HFF-Myc (cell line): ENCODE measurements at places on chromosomes 4 and X.
A peak's percentile ranks its signal among the peaks of the same experiment; 100 is the strongest.

DNA sequence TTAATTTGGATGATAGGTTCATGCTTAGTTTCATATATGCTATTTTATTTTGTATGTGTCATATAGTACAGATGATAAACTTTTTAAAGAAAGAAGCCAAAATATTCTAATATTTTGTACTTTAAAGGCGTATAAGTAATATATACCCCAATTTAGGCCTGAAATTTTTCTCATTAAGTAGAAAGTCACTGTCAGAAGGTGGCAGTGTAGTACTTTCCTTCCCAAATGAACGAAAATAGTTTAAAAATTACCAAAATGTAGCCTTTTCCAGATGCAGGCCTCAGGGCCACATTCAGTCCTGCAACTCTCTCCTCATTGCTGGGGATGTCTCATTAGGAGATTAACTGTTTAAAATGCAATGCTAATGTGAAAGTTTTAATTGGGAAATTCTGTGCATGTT, 1263.6 kb downstream of the C4orf33 start:
- no peak for DNase-seq

DNA sequence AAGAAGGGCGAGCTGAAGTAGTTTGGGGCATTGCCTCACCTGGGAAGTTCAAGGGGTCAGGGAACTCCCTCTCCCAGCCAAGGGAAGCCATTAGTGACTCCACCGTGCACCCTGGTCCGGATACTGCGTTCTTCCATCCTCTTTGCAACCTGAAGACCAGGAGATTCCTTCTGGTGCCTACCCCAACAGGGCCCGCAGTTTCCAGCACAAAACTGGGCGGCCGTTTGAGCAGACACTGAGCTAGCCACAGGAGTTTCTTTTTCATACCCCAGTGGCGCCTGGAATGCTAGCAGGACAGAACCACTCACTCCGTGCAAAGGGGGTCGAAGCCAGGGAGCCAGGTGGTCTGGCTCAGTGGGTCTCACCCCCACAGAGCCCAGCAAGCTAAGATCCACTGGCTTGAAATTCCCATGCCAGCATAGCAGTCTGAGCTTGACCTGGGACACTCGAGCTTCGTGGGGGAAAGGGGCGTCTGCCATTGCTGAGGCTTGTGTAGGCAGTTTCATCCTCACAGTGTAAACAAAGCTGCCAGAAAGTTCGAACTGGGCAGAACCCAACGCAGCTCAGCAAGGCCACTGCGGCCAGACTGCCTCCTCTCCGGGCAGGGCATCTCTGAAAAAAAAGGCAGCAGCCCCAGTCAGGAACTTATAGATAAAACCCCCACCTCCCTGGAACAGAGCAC, 1039.4 kb upstream of the IGFBP7 start:
- DNase-seq: no peak

- DNase-seq: no peak
Measured at GRCh38 chr4:120207021-120207420, 140.4 kb upstream of the MAD2L1 start.

- DNase-seq: no peak
Measured at GRCh38 chr4:106273831-106274230, 42.2 kb downstream of the TBCK start.

DNA sequence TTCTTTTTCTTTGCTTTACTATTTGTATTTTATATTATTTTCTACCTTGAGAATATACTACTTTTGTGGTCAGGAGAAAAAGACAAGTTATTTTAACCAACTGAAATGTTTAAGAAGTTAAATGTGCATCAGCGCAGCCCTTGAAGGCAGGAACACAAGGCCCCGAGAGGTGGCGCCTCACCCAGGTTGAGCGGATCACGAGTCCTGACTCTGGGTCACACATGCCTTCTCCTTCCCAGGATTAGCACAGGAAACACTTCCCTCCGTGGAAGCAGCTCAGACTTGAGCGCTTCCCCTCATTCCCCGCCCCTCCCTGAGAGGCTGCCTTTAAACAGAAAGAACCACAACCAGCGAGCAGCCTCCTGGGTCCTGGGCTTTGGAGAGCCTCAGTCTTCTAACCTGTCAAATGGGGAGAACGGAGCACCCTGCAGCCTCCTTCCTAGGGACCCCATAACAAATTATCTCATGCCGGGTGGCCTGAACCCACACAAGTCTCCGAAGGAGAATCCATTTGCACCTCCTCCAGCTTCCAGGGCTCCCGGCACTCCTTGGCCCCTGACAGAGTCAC, 217.6 kb downstream of the AFAP1 start:
- no peak for DNase-seq

DNA sequence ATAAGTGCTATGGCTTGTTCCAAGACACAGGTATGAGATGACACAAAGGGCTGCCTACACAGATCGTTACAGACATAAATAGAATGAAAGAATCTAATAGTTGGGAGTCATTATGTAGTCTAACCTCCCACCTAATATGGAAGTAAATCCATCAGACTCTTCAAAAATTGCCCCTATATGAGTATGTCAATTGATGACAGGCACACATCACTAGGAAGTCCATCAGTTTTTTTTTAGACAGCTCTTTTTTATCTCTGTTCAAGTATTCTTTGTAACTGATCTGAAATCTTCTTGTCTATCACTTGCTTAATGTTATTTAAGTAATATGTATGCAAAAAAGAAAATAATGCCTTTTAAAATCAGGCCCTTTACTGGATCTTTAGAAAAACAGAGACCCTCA, 191.6 kb downstream of the UBE2NL start:
- DNase-seq: no peak

DNA sequence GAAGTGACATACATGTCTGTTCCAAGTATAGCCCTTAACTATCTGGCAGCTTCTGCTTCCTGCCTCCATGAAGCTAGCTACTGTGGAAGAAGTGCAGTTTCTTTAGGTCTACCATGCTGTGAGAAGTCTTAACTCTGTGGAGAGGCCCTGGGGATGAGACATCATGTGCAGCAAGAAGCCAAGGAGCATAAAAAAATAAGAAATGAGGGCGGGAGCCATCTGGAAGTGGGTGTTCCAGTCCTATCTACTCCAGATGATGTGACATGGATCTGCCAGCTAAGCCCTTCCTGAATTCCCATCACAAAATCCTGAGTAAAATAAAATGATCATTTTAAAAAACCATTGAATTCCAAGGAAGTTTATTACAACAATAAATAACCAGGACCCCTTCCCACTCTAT, 87.9 kb upstream of the TBC1D9 start:
- no peak for DNase-seq

DNA sequence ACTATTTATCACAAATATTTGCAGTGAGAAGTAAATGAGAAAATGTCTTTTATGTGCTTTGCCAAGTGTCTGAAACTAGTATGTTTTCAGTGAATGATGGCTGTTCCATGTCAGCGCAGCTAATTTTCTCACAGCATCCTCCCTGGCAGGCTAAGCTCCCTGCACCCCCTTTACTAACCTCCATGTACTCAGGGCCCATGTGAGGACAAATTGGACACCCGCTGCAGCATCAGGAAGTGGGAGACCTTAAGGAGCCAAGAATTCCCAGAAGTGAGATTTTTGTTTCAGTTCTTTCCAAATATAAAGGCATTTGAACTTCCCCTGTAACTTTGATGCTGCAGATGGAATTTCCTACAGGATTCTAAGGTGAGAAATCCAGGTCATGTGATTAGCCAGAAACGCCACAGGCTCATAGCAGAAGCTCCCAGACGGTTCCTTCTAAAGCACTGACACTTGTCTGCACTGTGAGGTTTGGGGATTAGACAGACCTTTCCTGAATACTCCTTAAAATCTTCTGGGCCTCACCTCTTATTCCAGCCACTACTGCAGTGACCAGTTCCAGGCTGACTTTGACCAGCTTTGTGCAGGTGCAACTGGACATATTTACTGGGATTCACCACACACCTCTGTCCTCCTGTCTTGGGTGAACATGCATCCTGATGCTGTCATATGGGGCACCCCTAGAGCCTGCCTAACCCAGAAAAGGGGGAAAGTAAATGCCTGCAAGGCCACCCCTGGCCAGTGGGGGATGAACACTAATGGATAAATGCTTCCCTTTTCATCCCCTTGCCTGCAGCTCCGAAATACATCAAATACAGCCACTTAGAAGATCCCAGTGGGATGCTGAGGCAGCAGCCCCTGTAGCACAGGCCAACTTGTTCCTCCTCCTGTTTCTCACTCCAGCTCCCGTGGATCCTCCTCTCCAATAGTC, 45.9 kb downstream of the LGI2 start:
- no peak for DNase-seq

DNA sequence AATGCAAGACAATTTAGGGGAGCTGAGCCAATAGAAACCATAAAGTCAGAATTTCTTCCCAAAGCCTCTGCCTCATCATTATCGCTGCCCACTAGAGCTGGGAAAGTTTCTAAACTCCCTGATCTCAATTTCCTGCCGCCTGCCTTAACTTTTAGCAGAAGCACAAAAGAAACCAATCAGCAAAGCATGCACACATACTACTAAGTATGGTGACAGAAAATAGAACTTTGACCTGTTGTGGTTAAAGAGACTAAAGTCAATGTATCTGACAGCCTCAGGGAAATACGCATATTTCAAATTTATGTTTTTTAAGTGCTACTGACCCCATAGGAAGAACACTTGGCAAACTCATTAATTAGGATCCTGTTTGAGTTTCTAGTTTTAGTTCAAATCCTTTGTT, 10.1 kb downstream of the STK26 start:
- no peak for DNase-seq

DNA sequence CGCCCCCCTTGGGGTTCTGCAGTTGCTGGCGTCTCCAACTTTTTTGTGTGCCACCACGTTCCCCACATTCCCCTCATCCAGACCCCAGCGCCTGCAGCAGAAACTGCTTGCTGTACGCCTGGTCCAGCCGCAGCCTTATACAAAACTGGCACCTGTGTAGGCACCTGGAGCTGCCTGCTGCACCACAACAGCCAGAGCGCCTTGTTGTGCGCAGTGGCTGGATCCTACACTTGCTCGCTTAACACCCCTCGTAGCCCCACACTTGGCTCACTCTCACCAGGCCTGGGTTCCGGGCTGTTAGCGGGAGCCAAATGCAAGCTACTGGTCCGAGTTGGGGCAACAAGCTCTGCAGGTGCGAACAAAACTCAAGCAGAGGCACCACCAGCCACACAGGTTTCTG, 136.8 kb downstream of the TECRL start:
- no peak for DNase-seq

GRCh38 chr4:33184657-33185290, 2464.6 kb downstream of the PCDH7 start:
- DNase-seq: peak; percentile 30
